Midbrain (tissue), 1 donor: ENCODE measurements at places on chromosomes 16 and 17.

- peak; percentile 59 for DNase-seq
These were observed 83.4 kb downstream of the GAS7 start for GRCh38 chr17:10114931-10115535.

- no peak for DNase-seq
These were observed 22.8 kb upstream of the DLX4 start for GRCh38 chr17:49946208-49946607.

DNA sequence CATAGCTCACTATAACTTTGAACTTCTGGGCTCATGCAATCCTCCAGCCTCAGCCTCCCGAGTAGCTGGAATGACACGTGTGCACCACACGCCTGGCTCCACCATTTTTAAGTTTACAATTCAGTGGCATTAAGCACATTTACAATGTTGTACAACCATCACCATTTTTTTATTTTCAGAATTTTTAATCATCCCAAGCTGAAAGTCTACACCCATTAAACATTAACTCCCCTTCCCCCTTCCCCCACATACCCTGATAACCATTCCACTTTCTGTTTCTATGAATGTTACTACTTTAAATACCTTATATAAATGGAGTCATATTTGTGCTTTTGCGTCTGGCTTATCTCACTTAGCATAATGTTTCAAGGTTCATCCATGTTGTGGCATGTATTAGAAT, 18.0 kb downstream of the NETO2 start:
- DNase-seq: no peak

GRCh38 chr16:73234496-73234895, 186.6 kb upstream of the ZFHX3 start:
- no peak for DNase-seq

- DNase-seq: no peak
These were observed 131.0 kb downstream of the C16orf78 start for GRCh38 chr16:49504626-49505025.

DNA sequence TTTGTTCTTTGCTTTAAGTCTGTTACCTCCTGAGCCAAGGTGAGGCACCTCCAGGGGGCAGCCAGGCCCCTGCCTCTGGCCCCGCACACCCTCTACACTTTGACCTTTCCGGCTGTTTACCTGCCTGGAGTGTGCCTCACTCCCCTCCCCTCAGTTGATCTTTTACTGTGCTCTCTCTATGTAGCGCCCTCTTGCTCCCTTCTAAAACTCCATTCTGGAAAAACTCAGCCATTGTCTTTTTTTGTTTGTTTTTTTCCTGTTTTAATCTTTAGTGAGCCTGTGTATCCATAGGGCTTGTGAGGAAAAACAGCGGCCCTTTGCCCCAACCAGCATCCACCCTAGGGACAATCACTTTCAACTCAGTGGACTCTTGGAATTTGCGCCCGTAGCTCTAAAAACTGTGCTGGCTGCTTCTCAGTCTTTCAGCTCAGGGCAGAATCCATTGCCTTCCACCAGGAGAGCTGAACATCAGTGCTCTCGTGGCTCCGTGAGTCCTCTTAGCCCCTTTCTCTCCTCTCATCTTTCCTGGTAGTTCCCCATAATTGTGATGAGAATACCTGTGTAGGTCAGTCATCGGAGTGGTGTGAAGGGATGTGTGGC, 4.3 kb downstream of the AMDHD2 start:
- no peak for DNase-seq
